Activated CD4-positive, alpha-beta T cell treated with anti-CD3 and anti-CD28 coated beads, Interleukin-2, amount 10 ng/mL, durations not matched to agents 24 days and 14 days (primary cell): ENCODE measurements at places on chromosomes 11 and 22. TPM values are rescaled to one million over a fixed set of nuclear protein-coding genes. Genes with fewer than 3 reads are reported as not detected.

The SCUBE1 gene
- not detected in 2 replicates for total RNA-seq

The MYBPC3 gene
- total RNA-seq = not detected in 2 replicates

The DRD2 gene
- total RNA-seq = not detected in 2 replicates

The DERL3 gene
- 13.4 and 14.8 TPM in 2 replicates for total RNA-seq

The MYO7A gene
- total RNA-seq = 0.07 TPM in 1 of 2 replicates, not detected in the other

The DCDC1 gene
- total RNA-seq = not detected in 2 replicates

GRCh38 chr11:60513496-60514460 lies 1.4 kb upstream of the MS4A13 start:
- no peaks in the 10 kb centered on the region for H3K4me1 ChIP-seq
- H3K4me3 ChIP-seq = no peak overlapping the region
- no peaks in the 10 kb centered on the region for H3K36me3 ChIP-seq
- H3K27me3 ChIP-seq = peaks cover 11% of the 10 kb centered on the region

- no peaks in the 10 kb centered on the region for H3K36me3 ChIP-seq
- H3K27me3 ChIP-seq = no peaks in the 10 kb centered on the region
- no peak overlapping the region for H3K27ac ChIP-seq
- no peak for DNase-seq
- no peaks in the 10 kb centered on the region for H3K4me1 ChIP-seq
Observed at GRCh38 chr11:1029654-1030053, 6.9 kb downstream of the MUC6 start.

GRCh38 chr11:80414181-80415165 lies 973.6 kb upstream of the TENM4 start:
- no peaks in the 10 kb centered on the region for H3K4me1 ChIP-seq
- H3K27me3 ChIP-seq = no peaks in the 10 kb centered on the region
- no peak overlapping the region for H3K27ac ChIP-seq
- H3K4me3 ChIP-seq = no peak overlapping the region
- no peak for DNase-seq
- H3K36me3 ChIP-seq = no peaks in the 10 kb centered on the region

- no peak for DNase-seq
- H3K36me3 ChIP-seq = no peaks in the 10 kb centered on the region
- H3K27ac ChIP-seq = no peak overlapping the region
- peaks cover 14% of the 10 kb centered on the region for H3K27me3 ChIP-seq
- H3K4me3 ChIP-seq = no peak overlapping the region
Observed at GRCh38 chr22:17381192-17381913, 12.1 kb downstream of the CECR2 start.

GRCh38 chr11:9137293-9138132 lies 46.1 kb upstream of the SCUBE2 start:
- peak overlapping the region; percentile 80 for H3K27ac ChIP-seq
- peaks cover 36% of the 10 kb centered on the region for H3K36me3 ChIP-seq
- H3K4me1 ChIP-seq = peaks cover 29% of the 10 kb centered on the region
- no peak overlapping the region for H3K4me3 ChIP-seq
- no peaks in the 10 kb centered on the region for H3K27me3 ChIP-seq
- peak; percentile 92 for DNase-seq

GRCh38 chr22:42287174-42287890 lies 16.9 kb upstream of the TCF20 start:
- no peak overlapping the region for H3K4me3 ChIP-seq
- H3K27ac ChIP-seq = no peak overlapping the region
- DNase-seq = no peak
- peaks cover 11% of the 10 kb centered on the region for H3K27me3 ChIP-seq
- peaks cover 34% of the 10 kb centered on the region for H3K4me1 ChIP-seq

- no peak for DNase-seq
- no peaks in the 10 kb centered on the region for H3K27me3 ChIP-seq
- H3K4me1 ChIP-seq = peaks cover 6% of the 10 kb centered on the region
Observed at GRCh38 chr11:22778642-22779041, 51.0 kb downstream of the SVIP start.

DNA sequence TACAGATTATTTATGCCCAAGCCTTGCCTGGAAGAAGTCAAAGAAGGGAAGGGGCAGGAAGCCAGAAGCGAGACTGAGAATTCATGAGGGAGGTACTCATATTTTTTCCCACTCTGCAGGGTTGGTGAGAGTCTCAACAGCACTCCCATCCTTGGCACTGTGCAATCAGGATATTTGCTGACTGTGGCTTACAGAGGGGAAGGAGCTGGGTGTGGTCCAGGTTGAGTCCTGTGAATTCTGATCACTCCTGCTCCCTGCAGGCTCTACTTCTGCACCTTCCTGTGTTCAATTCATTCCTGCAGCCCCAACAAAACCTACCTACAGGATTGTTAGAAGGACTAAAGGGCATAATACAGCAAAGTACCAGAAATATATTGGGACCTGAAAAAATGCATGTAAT lies 530.5 kb downstream of the INSC start:
- H3K4me1 ChIP-seq = no peaks in the 10 kb centered on the region
- H3K27me3 ChIP-seq = peaks cover 1% of the 10 kb centered on the region
- no peak overlapping the region for H3K27ac ChIP-seq
- no peak overlapping the region for H3K4me3 ChIP-seq
- no peak for DNase-seq
- H3K36me3 ChIP-seq = no peaks in the 10 kb centered on the region
